IMR-90 (cell line): ENCODE measurements at places on chromosomes 5 and 9. TPM values are rescaled to one million over a fixed set of nuclear protein-coding genes. Genes with fewer than 3 reads are reported as not detected.
A peak's percentile ranks its signal among the peaks of the same experiment; 100 is the strongest.

DNA sequence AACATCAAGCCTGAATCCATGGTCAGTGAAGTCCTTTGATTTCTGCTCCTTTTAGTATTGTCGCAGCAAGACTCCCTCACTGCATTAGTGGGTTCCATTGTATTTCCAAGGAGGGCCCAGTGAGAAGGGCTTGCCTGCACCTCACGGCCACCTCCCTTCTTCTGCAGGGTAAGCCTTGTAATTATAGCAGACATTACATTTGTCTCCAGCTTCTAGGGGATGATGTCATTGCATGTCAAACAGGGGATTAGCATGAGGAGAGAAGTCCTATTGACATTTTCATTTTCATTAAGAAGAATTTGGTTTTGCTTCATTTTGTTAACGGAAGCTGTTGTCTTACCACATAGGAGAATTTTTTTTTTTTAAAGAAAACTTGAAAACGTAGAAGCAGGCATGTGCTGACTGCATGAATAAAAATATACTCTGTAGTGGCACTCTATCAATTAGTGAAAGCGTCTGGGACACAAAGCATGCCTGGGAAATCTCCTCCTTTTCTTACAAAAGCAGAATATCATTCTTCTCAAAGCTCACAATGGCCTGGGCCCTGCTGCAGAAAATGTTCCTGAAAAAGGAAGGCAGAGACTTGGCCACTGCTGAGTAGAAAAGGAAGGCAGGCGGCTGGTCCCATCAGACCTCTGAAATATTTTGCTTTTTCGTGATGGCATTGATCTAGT is 27.1 kb downstream of the MAP1B start:
- H3K36me3 ChIP-seq = peaks cover 2% of the 10 kb centered on the region
- no peak for DNase-seq
- no peak overlapping the region for H3K4me3 ChIP-seq
- no peaks in the 10 kb centered on the region for H3K27me3 ChIP-seq
- H3K4me1 ChIP-seq = peaks cover 17% of the 10 kb centered on the region
- peak overlapping the region; percentile 10; the same call in 1 of the 2 replicates for H3K27ac ChIP-seq

Gene ZNF300
- polyA plus RNA-seq = 4.2 and 5.2 TPM in 2 replicates

- H3K36me3 ChIP-seq = no peaks in the 10 kb centered on the region
- peak; percentile 58 for DNase-seq
- no peaks in the 10 kb centered on the region for H3K4me1 ChIP-seq
- H3K27ac ChIP-seq = no peak overlapping the region
- H3K4me3 ChIP-seq = no peak overlapping the region
- H3K27me3 ChIP-seq = no peaks in the 10 kb centered on the region
Measured at GRCh38 chr9:111078391-111079038, 40.2 kb upstream of the LPAR1 start.

GRCh38 chr9:35203528-35203927 is 41.7 kb downstream of the UNC13B start:
- H3K36me3 ChIP-seq = no peaks in the 10 kb centered on the region
- H3K4me3 ChIP-seq = no peak overlapping the region

GRCh38 chr5:168215646-168216045 is 75.8 kb upstream of the WWC1 start:
- no peaks in the 10 kb centered on the region for H3K4me1 ChIP-seq
- H3K36me3 ChIP-seq = no peaks in the 10 kb centered on the region
- no peak overlapping the region for H3K27ac ChIP-seq
- H3K4me3 ChIP-seq = no peak overlapping the region

GRCh38 chr9:116544896-116545295 is 142.2 kb upstream of the TRIM32 start:
- no peak for DNase-seq
- no peak overlapping the region for H3K4me3 ChIP-seq
- no peak overlapping the region for H3K27ac ChIP-seq

Gene WDR31
- polyA plus RNA-seq = 0.19 and 0.29 TPM in 2 replicates

- H3K36me3 ChIP-seq = no peaks in the 10 kb centered on the region
- no peak overlapping the region for H3K4me3 ChIP-seq
- no peak overlapping the region for H3K27ac ChIP-seq
- DNase-seq = no peak
- no peaks in the 10 kb centered on the region for H3K27me3 ChIP-seq
- H3K4me1 ChIP-seq = no peaks in the 10 kb centered on the region
Measured at GRCh38 chr9:15235658-15236057, 71.4 kb downstream of the TTC39B start.

DNA sequence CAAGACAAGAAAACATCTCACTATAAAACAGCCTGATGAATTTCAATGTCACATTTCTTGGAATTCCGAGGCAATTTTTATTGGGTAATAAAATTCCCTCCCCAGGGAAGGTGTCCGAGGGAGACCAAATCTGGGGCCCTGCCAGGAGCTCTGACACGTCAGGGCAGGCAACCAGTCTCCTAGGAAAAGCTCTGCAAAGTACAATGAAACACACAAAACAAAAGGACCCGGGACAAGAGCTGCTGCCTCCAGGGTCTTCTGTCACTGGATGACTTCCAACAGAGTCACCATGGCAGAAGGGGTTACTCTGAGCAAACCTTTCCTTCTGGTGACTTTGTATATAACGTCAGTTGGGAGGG is 50.8 kb downstream of the SAXO1 start:
- H3K4me3 ChIP-seq = no peak overlapping the region
- no peak for DNase-seq
- H3K27ac ChIP-seq = no peak overlapping the region
- H3K36me3 ChIP-seq = no peaks in the 10 kb centered on the region
- peaks cover 3% of the 10 kb centered on the region for H3K4me1 ChIP-seq
- peaks cover 9% of the 10 kb centered on the region for H3K27me3 ChIP-seq

GRCh38 chr9:34862043-34862442 is 96.0 kb upstream of the PHF24 start:
- H3K4me3 ChIP-seq = no peak overlapping the region
- no peak for DNase-seq
- no peaks in the 10 kb centered on the region for H3K36me3 ChIP-seq
- no peaks in the 10 kb centered on the region for H3K4me1 ChIP-seq
- H3K27ac ChIP-seq = no peak overlapping the region
- H3K27me3 ChIP-seq = no peaks in the 10 kb centered on the region; the same call in 1 of the 2 replicates

- peaks cover 30% of the 10 kb centered on the region for H3K4me1 ChIP-seq
- H3K4me3 ChIP-seq = no peak overlapping the region
- DNase-seq = peak; percentile 95
- H3K27ac ChIP-seq = peak overlapping the region; percentile 91; the same call in 1 of the 2 replicates
- H3K27me3 ChIP-seq = no peaks in the 10 kb centered on the region
- H3K36me3 ChIP-seq = no peaks in the 10 kb centered on the region
Measured at GRCh38 chr5:72600391-72600981, 93.3 kb upstream of the ZNF366 start.
